ENCODE measurements at places on chromosomes 7 and 10.

GRCh38 chr7:157493017-157493416, 156.2 kb downstream of the DNAJB6 start:
- DNase-seq: no peak

DNA sequence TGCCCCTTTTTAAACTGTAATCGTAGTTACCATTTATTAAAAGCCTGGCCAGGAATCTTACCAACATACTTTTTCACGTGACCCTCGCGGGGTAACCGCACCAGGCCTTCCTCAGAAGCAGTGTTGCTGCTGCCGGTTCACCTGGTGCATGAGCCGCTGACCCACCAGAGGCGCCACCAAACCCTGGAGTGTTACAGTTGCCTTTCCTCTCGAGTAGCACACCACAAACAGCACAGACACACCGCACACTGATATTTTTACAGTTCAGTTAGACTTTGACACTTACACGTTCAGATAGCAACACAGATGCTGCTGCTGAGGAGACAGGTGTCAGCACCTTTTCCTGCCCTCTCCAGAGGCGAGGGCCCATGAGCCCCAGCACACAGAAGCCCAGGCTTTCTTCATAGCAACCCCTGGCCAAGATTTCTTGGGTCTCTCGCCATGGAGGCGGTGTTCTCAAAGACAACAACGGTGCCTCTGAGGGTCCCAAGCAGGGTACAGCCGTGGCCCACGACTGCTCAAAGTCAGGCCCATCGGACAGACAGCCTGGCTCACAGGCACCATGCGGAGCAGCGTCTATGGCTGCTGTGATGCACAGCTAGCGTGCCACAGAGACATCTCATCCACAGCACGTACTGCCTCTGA, 123.1 kb downstream of the DIP2C start:
- no peak for DNase-seq

GRCh38 chr7:22572292-22572691, 72.3 kb upstream of the STEAP1B start:
- no peak for DNase-seq

DNA sequence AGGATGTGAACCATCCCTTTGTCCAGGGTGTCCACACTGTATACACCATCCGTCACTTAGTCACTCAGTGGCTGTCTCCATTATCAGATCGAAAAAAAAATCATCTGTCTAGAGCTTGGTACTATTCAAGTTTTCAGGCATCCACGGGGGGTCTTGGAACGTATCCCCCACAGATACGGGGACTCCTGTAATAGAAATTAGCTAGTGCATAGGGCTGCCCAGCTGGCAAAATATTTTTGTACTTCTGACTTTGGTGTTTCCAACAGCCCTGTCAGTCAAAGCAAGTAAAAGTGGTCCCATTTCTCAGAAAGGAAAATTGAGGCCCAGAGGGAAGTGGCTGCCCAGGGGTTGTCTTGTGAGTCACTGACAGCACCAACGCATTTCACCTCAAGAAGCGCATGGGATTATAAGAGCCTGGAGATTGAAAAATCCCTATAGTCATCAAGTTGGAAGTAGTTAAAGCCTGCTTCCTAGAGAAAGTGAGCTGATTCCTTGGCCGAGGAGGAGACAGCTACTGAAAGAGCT, 52.1 kb upstream of the SLC29A3 start:
- no peak for DNase-seq

DNA sequence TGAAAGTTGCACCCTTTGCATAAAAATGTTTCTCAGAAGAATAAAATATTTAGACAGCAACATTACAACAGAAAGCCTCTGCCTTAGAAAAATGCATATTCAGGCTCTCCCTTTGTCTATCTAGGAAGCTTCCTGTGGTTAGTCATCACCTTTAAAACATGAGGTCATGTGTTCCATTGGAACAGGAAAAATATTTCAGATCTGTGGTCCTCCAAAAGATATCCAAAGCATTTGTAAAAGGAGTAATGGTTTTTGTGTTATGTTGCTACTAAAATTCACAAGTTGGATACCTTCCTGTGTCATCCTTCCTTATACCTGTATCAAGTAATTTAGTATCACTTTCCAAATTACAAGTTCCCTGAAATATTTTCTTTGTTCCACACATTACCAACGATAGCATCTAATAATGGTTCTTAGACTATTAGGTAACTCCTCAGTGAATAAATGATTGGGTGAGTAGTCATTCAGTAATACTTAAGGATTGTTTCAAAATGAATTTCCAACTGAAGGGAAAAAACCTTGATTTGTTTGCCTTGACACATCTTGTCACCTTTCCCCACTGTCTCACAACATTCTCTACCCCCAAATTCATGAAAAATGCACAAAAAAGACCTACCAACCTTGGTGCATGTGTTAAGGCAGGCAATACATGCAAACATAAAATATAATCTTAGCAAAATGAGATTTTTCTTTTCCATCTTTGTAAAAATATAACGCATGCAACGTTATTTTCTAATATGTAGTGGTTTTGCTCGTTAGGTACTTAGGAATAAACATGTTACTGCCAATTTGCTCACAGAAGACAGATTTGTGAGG, 19.7 kb upstream of the RHOBTB1 start:
- DNase-seq: no peak
